ENCODE measurements at places on chromosomes 3 and 15.

- no peak for DNase-seq
Measured at GRCh38 chr3:38253704-38254103, 11.9 kb upstream of the SLC22A13 start.

DNA sequence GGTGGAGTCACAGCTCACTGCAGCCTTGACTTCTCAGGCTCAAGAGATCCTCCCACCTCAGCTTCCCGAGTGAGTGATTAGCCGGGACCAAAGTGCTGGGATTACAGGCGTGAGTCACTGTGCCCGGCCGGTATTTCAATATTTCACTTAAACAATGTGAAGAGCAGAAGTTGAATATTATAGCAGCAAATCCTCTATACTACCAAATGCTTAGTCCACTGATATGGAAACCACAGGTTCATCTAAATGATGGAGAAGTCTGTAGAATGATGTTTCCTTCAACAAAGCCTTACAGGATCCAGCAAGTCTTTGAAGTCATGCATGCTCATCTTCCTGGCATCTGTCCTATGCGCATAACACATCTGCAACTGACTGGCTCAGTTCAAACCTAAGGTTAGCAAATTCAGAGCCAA is 20.3 kb upstream of the UACA start:
- DNase-seq: no peak

DNA sequence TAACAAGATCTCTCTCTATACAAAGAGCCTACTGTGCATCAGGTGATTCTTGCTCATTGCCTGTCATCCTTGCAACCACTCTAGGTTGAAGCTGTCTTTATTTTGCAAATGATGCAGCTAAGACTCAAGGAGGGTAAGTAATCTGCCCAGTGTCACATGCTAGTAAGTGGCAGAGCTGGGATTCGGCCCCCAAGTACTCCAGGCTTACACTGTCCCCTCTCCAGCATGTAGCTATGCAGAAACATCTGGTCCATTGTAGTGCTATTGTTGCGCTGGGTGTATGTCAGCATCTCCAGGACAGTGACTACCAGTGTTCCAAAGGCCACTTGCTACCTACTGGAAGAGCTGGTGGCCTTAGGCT is 248.9 kb downstream of the SLCO3A1 start:
- DNase-seq: no peak

DNA sequence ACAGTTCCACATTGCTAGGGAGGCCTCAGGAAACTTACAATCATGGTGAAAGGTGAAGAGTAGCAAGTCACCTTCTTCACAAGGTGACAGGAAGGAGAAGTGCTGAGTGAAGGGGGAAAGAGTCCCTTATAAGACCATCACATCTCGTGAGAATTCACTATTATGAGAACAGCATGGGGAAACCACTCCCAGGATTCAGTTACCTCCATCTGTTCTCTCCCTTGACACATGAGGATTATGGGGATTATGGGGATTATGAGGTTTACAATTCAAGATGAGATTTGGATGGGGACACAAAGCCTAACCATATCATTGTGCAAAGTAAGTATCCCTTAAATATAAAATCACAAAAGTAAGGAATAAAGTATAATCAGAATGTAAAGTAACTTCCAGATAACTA is 375.9 kb upstream of the NAALADL2 start:
- no peak for DNase-seq

DNA sequence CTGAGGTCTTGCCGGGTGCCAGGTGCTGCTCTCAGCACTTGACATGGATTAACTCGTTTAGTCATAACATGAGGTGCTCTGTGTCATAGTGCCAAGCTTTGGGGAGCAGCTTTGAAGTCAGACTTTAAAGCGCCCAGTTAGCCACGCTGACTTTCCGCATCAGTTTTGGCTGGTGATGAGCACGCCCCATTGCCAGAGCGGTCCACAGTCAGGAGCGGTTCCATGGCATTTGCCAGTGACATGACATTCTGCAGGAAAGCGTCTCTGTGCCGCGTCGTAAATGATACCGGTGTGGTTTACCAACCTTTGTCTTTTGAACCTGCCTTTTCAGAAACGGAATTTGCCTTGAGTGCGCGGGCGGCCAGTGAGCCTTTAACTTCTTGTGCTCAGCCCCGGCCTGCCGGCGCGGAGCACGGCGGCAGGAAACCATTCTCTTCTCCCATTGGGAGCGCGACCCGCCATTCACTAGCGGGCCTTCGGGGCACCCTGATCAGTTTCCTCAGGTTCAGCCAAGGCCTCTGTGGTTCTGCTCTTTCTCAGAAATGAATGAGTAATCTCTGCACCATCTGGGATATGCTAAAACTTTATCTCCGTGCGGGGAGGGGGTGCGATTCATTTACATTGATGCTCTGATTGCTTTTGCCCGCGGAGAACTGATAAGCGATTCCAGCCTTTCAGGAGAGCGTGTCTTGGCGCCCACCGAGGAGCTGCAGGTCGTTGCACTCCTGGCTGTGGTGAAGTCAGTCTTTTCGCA is 1.7 kb upstream of the SLC2A2 start:
- DNase-seq: no peak

- peak; percentile 95 for DNase-seq
Measured at GRCh38 chr3:40971191-40972168, 227.8 kb upstream of the CTNNB1 start.

- DNase-seq: no peak
Measured at GRCh38 chr3:58743296-58743695, 76.7 kb upstream of the FAM3D start.

DNA sequence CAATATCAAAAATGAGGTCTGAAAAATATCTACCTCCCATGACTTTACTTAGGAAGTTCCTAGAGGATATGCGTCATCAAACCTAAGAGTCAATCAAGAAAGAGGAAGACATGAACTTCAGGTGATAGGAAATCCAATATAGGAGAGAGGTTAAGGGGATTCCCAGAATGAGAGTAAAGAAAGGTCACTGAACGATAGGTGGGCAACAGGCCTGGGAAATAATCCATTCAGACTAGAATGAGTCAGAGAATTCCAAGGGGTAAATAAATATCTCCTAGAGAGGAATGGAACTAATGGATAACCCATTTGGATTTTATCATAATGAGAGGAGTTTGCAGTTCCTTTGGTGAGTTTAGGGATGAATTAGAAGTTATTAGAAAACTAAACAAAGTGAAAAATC is 131.1 kb upstream of the NUDT16 start:
- no peak for DNase-seq

GRCh38 chr15:50051811-50052419 is 67.1 kb downstream of the ATP8B4 start:
- DNase-seq: peak; percentile 56

- no peak for DNase-seq
Measured at GRCh38 chr3:155643581-155644165, 101.2 kb downstream of the PLCH1 start.

- DNase-seq: no peak
Measured at GRCh38 chr3:125035217-125035616, 20.6 kb downstream of the HEG1 start.

DNA sequence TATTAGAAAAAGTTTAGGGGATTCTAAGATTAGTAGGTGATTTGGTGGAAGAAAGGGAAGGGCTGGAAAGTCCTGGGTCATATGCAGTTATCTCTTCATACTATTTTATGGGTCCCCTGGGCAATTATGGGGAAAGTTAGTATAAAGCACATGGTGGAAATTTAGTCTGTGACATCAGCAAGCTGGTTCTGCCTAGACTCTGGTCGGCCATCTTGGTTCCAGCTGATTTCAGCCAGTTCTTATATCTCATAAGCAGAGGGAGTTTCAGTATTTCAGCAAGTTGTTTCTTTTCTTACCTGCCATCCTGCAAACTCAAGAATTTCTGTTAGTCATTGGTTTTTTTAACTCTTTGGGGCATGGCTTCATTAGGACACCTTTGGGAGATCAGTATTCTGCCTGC is 1.0 kb upstream of the LYZL4 start:
- no peak for DNase-seq

- DNase-seq: no peak
Measured at GRCh38 chr15:23690450-23690852, 3.3 kb upstream of the NDN start.

- no peak for DNase-seq
Measured at GRCh38 chr15:57143511-57144078, 225.2 kb downstream of the TCF12 start.

DNA sequence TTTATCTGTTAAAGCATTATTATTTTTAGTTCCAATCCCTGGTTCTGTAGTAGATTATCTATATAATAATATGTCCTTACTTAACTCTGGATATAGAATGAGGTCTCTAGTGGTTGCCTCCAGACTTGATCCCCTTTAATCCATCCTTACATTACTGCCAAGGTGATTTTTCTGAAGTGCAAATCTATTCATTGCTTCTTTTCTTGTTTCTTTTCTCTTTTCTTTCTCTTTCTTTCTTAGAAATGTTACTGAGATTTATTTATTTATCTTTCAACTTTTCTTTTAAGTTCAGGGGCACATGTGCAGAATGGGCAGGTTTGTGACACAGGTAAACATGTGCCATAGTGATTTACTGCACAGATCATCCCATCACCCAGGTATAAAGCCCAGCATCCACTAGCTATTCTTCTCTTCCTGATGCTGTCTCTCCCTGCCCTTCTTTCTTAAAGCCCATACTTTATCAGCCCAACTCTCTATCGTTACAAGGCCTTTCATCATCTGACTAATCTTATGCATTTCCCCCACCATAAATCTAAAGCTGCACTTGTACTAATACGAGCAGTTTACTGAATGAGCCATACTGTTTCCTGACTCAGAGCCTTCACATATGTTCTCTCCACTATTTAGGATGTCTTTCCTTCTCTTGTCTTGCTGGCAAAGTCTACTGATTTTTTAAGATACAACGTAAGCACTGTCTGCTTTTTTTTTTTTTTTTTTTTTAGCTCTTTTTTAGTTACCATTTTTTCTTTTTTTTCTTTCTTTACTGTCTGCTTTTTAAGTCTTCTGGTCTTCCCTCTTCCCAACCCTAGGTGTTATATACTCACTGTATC is 4.6 kb downstream of the GLCE start:
- DNase-seq: no peak

DNA sequence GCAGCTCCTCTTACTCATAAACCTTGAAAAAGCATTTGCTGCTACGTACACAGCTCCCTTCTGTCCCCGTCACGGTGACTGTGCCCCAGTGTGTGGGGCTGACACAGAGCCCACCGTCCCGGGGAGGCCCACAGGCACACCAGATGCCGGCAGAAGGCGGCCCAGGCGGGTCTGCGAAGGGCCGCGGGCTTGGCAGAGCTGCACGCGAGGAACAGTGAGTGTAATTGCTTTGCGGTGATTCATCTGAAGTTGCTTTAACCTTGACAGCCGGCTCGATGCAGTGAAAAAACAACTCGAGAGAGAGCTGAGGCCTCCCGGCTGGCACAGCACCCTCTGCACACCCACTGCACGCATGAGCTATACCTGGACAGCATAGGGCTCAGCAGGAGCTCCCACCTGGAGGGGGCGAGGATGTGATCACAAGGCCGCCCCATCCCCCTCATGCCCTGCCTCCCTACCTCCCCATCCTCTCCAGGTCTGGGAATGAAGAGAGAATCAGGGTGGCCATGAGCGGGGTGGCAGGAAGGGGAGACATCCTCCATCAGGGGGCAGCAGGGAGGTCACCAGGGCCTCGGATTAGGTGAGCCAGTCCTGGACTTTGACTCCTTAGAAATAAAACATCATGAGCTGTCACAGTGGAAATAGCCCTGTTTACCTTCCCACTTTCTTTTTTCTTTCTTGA is 172.7 kb downstream of the MEGF11 start:
- no peak for DNase-seq
